ENCODE measurements at places on chromosomes 5 and 9.

DNA sequence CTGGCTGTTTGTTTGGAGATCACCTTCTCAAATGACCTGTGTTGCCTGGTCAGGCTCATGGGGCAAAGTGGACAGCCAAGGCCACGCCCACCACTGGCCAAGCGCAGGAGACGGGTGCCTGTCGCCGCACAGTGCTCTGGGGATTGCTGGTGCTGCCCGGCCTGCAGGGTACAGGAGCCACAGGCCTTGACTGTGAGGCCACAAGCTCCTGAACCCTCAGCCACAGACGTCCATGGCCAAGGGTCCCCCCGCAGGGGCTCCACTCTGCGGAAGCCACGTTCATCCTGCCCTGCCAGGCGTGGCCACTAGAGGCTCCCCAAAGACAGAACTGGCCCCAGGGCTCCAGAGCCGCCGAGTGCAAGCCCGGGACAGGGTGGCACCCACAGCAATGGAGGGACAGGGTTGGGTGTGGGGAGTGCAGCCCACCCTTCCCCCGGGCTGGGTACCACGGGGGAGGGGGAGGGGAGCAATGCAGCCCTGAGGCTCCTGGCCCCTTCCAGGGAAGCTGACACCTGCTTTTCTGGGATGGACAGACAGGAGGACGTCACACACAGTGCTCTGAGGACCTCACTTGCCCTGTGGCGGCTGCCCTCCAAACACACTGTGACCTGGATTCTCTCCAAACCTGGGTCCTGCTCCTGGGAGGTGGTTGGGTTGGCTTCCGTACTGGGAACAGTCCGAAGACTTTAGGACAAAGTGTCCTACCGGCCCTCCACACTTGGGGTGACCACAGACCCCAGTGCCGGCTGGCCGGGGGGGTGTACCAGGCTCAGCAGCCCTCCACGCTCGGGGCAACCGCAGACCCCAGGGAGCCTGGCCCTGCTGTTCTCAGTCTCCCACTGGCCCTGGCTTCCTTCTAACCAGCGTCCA is 21.5 kb downstream of the TPPP start:
- peak; percentile 92 for DNase-seq

DNA sequence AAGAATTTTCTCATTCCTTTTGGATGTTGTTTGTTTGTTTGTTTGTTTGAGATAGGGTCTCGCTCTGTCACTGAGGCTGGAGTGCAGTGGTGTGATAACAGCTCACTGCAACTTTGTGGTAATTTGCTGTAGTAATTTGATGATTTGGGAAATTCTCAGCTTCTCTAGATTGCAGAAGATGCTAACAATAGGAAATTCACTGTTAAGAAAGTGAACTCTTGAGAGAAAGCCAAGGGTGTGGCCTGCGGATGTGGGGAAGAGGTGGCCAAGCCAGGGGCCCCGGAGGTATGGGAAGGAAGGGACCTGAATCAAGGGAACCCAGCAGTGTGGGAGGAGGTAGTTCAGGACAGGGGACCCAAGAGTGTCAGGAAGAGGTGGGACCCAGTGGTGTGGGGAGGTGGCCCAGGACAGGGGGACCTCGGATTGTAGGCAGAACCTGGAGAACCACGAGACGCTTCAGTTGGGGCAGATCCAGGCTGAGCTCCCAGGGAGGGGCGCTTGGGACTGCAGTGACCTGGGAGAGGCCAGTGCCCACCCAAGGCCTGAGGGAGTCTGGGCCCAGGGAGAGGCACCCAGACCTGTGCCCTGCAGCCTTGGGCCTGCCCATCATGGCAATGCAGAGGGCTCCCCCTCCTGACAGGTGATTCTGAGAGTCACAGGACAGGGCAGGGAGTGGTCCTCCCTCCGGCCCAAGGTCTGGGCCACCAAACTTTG is 5.6 kb upstream of the LCN2 start:
- DNase-seq: peak; percentile 57

DNA sequence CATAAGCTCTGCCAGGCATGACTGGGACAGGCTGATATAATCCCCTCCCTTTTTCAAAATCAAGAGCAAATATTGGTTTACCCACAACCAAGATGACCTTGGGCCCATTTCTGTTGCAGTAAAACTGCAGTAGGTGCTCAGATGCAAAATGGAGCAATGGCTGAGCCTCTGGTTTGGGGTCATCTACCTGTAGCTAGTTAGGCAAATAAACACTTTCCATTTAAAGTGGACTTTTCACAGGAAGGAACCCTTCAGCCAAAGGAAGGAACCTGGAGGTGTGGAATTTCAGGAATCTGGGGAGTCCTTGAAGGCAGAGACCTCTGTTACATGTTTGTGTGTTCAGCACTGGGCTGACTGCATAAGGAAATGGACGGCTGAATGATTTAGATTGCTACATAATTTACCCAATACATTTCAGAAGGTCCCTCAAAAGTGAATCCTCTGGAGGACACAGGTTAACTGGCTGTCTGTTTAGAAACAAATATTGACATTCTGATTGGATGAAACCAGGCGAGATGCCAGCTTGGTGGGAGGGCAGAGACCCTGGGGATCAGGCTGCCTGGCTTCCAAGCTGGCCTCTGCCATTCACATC is 170.1 kb upstream of the ZNF618 start:
- DNase-seq: no peak

DNA sequence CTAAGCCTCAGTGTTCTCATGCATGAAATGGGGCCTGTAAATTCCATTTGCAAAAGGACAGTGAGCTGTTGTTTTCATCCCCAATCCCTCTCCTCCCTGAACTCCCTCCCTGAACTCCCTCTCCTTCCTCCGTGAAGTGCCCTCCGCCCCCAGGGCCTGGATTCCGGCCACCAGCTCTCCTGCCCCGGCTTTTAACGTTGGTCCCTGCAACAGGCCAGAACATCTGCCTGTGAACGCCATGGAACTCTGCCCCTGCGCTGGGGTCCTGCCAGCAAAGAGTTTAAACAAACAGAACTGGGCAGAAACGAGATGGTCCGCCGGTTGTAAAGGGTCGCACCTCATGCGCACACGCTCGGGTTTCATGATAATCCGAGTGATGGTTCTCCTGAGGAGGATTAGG is 62.4 kb downstream of the SMIM23 start:
- DNase-seq: no peak

- DNase-seq: no peak
These were observed 56.3 kb downstream of the DAB2IP start for GRCh38 chr9:121707477-121708424.

- no peak for DNase-seq
These were observed 31.2 kb downstream of the NR3C1 start for GRCh38 chr5:143372187-143372829.

GRCh38 chr5:520196-520849 is 3.9 kb downstream of the SLC9A3 start:
- no peak for DNase-seq

DNA sequence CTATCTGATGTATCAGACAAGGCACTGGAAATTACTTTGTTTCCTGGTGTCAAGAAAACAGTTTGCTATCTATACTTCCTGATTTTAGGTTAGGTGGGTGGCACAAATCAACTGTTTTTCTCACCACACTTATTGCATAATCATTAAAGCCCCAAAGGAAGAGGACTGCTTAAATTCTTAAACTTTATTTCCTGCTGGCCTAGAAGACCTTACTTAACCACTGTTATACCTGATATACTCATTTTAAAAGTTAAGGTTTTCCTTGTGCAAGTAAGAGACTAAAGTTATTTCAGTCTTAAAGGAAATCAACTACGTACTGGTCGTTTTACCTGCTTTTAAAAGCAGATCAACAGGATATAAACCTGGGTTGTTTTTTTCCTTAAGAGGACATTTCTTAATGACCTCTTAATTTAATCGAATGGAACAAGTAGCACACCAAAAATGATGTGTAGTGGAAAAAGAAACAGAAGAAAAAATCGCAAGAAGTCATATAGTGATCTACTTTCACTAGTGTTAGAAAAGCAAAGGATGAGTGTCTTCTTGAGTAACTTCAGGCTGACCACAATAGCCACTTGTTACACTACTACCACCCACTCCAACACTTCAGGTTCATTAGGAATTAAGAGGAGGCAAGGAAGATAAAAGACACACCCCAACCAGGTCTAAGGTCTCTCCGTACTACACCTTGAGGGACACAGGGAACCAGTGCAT is 974 bp downstream of the CLINT1 start:
- no peak for DNase-seq

GRCh38 chr9:21800931-21801682 is 1.3 kb upstream of the MTAP start:
- no peak for DNase-seq

DNA sequence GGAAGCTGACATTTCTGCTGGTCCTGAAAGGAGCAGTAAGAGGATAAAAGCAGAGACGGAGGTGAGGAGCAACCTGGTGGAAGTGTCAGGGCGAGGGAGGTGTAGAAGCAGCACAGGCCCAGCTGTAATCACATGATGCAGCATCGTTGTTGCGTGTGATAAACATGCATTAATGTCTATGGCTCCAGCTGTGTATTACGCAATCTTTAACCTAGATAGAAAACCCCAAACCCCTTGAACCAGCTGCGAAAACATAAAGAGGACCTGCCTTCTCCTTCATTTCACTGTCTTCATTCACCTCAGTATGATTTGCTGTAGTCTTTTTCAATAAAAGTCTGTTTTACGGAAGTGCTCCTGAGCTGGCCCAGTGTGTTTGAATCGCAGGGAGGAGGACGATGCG is 162.9 kb downstream of the NTRK2 start:
- no peak for DNase-seq

GRCh38 chr9:134413112-134413715 is 87.0 kb downstream of the RXRA start:
- no peak for DNase-seq

- no peak for DNase-seq
These were observed 33.3 kb downstream of the PARP8 start for GRCh38 chr5:50699737-50700136.

- peak; percentile 4 for DNase-seq
These were observed 43.6 kb upstream of the KDM4C start for GRCh38 chr9:6714176-6714575.

GRCh38 chr9:89284076-89284475 is 26.9 kb upstream of the CKS2 start:
- no peak for DNase-seq

- DNase-seq: no peak
These were observed 138.4 kb downstream of the KCTD16 start for GRCh38 chr5:144308906-144309670.

GRCh38 chr5:122312591-122313406 is 762 bp downstream of the SNCAIP start:
- DNase-seq: peak; percentile 63

DNA sequence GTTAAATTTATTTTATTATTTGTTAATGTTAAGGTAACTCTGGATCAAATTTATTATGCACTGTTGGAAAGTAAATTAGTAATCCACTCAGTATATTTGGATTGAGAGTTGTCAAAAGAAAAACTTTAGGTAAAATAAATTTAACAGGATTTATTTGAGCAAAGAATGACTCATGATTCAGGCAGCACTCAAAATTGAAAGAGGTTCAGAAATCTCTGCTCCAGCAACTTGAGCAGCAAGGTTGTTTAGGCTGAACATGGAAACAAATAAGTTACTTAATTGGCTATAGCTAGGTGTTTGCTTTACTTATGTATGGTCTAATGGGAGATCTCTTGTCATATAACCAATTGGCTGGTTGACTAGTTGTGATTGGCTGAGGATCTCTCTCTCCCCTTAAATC is 296.2 kb upstream of the EDIL3 start:
- DNase-seq: no peak

GRCh38 chr5:122941737-122942136 is 94.8 kb downstream of the PPIC start:
- no peak for DNase-seq

- DNase-seq: no peak
These were observed 2.8 kb downstream of the LHX2 start for GRCh38 chr9:124014211-124014955.

DNA sequence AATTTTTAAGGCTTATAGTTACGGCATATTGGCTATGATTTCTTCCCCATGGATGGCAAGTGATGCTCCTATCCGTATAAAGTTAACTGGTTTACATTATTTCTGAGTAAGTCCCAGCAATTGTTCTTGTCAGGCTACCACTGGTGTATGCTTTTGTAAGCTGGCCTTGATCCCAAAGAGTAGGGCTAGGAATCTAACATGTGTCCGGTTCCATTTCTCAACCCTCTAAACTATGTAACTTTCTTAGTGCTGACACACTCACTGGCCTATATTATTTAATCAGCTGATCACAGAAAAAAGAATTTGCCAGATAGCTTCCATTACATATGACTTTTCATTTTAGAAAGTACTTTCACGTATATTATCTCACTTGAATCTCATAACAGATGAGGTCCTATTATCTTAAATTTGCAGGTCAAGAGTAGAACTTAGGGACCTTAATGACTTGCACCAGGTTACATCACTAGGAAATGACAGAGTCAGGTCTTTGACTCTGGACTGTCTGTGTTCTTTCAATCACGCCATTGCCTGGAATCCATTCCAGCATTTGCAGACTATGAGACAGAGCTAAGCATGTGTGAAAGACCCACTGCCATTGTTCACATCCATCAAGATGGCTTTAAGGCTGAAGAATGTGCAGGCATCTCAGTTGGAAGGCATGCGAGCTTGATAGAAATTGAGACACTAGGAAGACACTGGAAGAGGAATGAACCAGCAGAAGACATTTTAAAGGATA is 362.9 kb downstream of the ARRDC3 start:
- DNase-seq: no peak

- DNase-seq: no peak
These were observed 408.9 kb upstream of the MPDZ start for GRCh38 chr9:13688223-13688989.

DNA sequence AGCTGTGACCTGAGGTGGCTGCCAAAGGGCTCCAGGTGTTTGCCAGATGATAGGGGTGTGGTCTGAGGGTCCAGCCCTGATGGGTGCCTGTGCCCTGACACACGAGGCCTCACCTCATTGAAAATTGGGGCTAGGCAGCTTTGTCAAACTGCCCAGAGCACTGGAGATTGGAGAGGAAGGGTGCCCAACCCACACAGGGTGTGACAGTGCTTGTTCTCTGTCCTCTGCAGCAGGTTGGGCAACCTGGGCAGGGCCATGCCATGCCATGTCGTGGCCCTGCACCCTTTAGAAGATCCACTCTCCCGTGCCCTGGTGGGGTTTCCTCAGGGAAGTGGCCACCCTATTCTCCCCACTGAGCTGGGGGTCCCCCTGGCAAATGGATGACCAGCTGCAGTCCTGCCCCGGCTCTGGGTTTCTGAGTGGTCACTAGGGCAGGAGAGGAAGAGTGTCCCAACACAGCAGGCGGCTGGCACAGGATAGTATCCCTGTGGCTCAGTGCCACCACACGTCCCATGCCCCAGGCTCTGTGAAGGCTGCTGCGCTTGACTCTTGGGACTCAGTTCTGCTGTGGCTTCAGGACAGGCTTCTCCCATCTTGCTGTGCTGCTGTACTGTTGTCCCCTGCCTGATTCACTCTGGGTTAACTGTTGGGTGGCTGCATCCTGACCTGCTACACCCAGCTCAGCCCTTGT is 100.8 kb upstream of the PITX1 start:
- DNase-seq: peak; percentile 65

GRCh38 chr5:143629871-143630659 is 181.9 kb upstream of the HMHB1 start:
- DNase-seq: no peak
